ENCODE measurements at places on chromosomes 4 and X.

DNA sequence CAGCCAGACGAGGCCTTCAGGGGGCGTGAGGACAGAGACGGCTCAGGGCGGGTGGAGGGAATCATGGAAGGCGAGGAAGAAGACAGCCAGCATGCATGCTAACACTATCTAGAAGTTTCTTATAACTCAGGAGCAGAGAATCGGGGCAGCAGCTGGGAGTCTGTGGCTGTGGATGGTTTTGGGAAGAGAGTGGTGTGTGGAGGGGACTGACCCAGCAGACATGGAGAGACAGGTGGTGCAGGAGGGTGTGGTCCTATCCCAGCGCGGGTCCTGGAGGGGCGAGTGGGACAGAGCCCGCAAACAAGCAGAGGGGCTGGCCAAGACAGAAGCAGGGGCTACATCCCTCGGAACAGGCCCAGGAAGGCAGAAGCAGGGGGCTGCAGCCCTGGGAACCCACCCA is 192.1 kb downstream of the AFAP1 start:
- no peak for DNase-seq

- no peak for DNase-seq
Measured at GRCh38 chr4:80073473-80074008, 512 bp upstream of the ANTXR2 start.

GRCh38 chrX:54820737-54821136 is 13.2 kb downstream of the MAGED2 start:
- DNase-seq = no peak

- DNase-seq = no peak
Measured at GRCh38 chr4:104365618-104366017, 129.1 kb downstream of the CXXC4 start.
